ENCODE measurements at places on chromosomes 4 and X. TPM values are rescaled to one million over a fixed set of nuclear protein-coding genes. Genes with fewer than 3 reads are reported as not detected.

Gene MEPE
- not detected for total RNA-seq

Gene PAGE2
- total RNA-seq = not detected

Gene ANKRD17
- total RNA-seq = 77.2 TPM

Gene INTU
- 12.5 TPM for total RNA-seq

Gene SOWAHB
- total RNA-seq = under 0.01 TPM

Gene F8
- total RNA-seq = 1.1 TPM

Gene KCND1
- total RNA-seq = 0.28 TPM

Gene PITX2
- total RNA-seq = 3.6 TPM

Gene GPR50
- not detected for total RNA-seq

Gene TRIM75
- total RNA-seq = not detected

Gene ARMCX4
- total RNA-seq = 3.1 TPM

GRCh38 chr4:174263445-174263736, 20.1 kb downstream of the FBXO8 start:
- no peak for DNase-seq

DNA sequence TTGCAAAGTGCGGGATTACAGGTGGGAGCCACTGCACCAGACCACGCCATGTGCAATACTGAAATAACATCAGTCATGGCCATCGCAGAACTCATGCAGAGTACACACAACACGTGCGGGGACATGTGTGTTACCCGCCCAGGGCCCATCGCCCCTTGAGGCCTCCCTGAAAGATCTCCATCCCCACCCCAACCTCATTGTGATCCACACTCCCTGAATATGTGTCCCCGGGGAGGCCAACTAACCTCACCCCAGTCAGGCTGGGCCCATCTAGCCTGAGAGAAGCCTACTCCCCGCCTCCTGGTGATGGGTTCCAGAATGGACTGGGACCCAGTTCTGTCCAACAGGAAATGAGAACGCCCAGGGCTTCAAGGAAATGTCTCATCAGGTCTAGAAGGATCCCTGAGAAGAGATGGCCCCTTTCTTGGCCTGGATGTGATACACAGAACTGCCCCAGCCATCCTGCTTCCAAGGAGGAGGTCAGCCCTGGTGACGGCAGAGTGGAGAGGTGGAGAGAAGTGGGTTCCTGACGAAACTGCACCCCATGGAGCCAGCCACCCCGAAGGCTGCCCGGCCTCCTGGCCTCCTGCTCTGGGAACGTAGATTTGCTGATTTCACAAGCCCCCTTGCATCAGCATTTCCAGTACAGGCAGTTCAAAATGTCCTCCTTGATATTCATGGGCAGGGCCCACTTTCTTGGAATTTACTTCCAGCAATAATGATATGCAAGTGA, 22.5 kb upstream of the CLDN24 start:
- no peak for DNase-seq

GRCh38 chrX:15877380-15877779, 22.8 kb upstream of the AP1S2 start:
- DNase-seq = peak; percentile 68

DNA sequence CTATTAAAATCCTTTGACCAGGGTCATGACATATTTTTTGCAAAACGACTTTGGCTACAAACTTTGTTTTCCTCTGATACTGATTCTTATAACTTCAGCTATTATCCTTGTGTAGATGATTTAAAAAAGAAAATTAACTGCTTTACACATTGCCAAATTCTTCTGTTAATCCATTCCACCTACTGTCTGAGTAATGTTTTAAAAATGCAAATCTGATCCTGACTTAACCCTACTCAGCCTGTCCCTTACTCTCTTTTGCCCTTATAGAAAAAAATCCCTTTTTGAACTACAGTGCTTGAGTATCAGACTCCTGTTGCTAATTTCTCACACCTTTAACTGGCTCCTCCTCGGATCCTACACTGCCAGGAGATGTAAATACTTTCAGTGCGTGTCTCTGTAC, 723.1 kb downstream of the ADGRL3 start:
- no peak for DNase-seq

DNA sequence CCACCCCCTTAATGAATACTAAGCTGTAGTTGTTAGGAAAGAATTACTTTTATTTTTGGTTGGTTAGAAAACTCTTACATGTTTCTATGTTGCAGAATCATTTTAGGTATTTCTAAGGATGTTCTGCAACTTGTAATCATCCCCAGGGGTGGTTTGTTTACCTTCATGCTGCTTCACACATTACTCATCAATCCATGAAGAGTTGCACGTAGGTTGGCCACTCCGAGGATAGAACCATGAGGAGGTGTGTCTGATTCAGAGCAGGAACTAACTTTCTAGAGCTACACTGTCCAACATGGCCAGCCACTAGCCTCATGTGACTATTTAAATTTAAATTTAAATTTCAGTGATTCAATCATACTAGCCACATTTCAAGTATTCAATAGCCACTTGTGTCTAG, 127.2 kb upstream of the FRMPD4 start:
- DNase-seq = peak; percentile 81

GRCh38 chrX:88397551-88397950, 349.5 kb upstream of the CPXCR1 start:
- DNase-seq = no peak

DNA sequence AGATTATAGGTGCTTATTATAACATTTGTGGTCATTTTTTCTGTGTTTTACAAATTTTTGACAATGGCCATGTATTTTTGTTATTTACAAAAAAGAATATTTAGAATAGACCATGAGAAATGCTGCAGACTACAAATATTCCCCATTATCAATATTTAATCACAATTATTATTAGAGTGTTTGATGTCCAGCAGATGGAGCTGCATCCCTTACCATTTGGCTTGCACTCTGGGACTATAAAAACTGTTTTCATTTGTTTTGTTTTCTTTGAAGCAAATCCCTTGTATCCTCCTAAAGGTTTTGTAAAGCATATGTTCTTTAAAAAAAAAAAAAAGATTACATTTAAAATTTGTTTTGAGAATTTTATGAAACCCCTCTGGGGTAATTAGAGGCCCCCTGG, 85.6 kb upstream of the CXorf66 start:
- peak; percentile 15 for DNase-seq

DNA sequence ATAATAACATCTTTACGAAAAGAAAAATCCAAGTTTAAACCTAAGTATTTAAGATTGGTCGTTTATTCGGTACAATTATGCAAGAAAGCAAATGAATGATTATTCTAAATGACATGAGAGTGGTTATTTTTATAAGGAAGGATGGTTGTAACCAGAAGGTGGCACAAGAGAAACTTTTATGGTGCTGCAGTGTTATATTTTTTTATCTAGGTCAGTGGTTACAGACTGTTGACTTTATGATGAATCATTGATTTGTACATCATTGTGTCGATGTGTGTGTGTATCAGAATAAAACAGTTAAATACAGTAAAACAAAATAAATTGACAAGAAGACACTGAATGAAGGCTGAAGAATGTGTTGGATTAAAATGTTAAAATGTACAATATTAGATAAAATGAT, 9.8 kb downstream of the DCAF8L2 start:
- peak; percentile 33 for DNase-seq

GRCh38 chr4:26204911-26205370, 115.9 kb upstream of the RBPJ start:
- DNase-seq = no peak

DNA sequence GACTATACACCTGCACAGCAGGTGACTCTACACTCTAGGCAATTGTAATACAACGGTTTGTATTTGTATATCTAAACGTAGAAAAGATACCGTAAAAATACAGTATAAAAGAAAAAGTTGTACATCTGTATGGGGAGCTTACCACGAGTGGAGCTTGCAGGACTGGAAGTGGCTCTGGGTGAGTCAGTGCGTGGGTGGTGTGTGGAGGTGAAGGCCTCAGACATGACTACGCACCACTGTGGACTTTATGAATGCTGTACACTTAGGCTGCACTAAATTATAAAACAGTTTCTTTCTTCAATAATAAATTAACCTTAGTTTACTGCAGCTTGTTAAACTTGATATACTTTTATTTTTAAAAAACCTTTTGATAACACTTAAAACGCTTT, 85.0 kb upstream of the FAT1 start:
- DNase-seq = peak; percentile 96

- DNase-seq = no peak
Measured at GRCh38 chrX:86981326-86981879, 536.2 kb upstream of the KLHL4 start.

- DNase-seq = no peak
Measured at GRCh38 chr4:130542953-130543352, 1447.0 kb downstream of the C4orf33 start.

GRCh38 chr4:118752551-118752950, 67.4 kb downstream of the METTL14 start:
- DNase-seq = no peak

DNA sequence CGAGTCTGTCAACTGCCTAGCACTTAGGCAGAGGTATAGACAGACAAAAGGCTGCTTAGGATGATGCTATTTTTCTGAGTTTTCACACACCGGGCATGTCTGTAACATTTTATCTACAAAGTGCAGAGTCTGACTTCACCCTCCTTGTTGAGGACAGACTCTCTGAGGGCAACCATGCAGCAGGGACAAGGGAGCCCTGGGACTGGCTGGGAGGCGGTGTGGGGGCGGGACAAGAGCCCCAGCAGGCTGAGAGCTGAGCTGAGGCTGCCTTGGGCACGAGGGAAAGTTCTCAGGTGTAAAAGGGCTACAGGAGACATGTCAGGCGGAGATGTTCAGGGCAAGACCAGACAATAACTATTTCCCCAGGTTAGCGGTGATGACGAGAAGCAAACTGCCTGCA, 81.6 kb downstream of the GATB start:
- DNase-seq = no peak

GRCh38 chrX:20664774-20665173, 398.1 kb upstream of the RPS6KA3 start:
- DNase-seq = no peak

DNA sequence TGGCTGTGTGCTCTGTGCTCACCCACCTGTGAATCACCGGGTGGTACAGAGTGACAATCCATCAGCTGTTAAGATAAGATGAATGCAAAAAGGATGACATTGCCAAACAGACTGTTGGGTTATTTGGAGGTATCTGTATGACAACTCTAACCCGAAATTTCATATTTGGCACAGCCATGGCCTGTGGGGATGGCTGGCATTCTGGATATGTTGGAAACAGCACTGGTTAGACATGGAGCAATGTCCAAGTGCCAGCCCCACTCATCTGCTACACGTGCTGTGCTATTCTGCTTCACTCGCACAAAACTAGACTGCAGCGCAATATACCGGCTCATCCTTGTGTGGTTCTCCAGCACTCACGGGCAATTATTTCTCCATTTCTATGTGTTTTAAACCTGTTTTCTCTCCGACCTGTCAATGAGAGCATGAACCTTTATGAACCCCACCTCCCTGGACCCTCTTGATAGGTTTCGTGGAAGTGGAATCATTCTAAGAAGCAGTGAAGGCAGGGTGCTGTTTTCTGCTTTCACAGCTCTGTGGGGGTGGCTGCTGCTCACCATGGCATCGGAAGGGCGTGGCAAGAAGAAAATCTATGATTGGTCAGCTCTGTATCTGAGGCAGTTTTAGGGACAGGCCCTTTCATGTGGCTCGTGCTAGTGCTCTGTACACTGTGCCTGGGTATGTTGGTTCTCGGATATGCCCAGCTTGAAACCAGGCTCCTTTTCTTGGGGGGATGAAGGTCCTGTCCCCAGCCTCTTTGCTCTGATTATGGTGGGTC, 94.9 kb downstream of the ENPP6 start:
- DNase-seq = no peak

GRCh38 chrX:136380010-136380769, 79.4 kb downstream of the ADGRG4 start:
- DNase-seq = no peak

- no peak for DNase-seq
Measured at GRCh38 chr4:150974750-150975149, 40.3 kb downstream of the LRBA start.

DNA sequence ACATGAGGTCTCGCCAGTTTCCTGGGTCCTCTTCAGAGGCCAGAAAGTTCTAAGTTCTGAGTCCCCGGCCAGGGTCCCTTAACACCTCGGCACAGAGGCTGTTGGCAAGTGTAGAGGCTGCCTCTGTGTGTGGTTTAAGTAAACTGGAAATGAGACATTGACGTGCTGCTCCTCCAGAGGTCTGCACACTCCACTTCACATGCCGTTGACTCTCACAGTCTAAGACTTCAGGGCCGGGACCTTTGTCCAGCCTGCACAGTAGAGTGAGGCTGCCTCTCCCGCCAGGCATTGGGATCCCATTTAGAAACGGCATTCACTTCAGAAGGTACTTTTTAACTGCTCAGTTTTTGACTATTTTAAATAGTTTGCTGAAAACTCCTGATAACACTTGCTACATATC, 10.6 kb upstream of the TADA2B start:
- DNase-seq = no peak

DNA sequence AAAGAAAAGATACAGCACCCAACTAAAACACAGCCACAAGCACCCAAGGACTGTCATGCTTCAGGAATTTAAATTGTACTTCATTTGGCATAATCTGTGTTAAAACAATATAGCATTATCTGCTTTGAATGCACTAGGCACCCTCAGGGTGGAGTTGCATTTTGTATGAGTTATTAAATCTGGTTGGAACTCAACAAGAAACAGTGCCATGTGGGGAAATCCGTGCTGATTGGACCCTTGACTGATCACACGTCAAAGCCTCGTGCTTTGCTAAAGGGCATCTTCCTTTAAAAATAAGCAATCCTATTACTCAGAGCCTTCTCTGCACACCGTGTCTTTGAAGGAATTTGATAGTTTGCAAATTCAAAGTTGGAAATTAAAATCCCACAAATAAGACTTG, 35.4 kb downstream of the IGFBP7 start:
- DNase-seq = peak; percentile 88

DNA sequence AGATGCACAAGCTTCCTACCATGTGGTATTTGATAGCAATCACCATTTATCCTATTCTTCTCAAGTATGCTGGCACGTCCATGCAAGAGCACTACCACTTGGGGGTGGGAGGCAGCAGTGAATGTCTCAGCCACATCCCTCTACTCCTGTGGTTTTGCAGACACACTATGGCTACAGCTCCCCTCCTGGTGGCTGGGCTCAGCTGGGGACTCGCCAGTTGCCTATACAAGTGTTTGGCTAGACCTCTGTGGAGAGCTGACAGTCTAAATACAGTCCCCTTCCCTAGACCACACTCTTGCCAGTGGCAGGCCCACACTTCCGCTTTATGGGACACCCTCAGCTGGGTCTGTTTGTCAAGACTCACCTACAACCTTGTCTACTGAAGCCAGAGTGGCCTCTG, 53.2 kb downstream of the ADGRA3 start:
- no peak for DNase-seq
